ENCODE measurements at places on chromosomes 4 and X. TPM values are rescaled to one million over a fixed set of nuclear protein-coding genes. Genes with fewer than 3 reads are reported as not detected.

DNA sequence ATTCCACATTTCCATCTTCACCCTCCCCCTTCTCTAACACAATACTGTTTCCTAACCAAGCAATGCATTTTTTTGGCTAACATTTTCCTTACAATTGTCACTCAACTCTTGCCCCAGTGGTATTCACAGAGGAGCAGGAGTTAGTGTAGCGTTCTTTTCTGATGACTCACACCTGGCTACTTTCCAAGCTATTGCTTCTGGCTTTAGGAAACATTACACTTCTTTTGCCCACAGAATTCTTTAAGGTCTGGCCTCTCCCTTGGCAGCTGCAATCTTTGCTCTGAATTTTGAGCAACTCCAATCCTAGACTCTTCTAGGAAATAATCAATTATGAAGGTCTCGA, 27.5 kb upstream of the PDGFC start:
- no peak for DNase-seq
- H3K4me3 ChIP-seq, result no peak overlapping the region
- H3K4me1 ChIP-seq, result no peaks in the 10 kb centered on the region
- no peaks in the 10 kb centered on the region for H3K27me3 ChIP-seq

Gene SYTL5
- total RNA-seq, result not detected

DNA sequence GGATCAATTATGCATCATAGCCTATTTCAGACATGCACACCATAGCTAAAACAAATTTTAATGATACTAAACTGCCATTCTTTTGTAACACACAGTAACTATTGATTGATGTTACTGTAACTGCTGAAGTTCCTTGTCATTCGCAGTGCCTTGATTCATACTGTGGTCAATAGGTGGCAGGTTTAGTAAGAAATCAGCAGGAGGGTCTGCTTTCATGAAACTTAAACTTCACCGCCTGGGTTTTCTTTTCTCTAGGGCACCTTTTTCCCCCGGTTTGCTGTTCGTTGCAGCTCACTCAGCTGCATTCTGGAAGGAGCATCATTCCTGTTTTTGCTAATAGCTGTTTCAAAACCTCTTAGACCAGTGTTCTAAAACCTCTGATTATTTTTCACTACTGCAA, 88.1 kb downstream of the RPA4 start:
- peaks cover 4% of the 10 kb centered on the region for H3K36me3 ChIP-seq
- no peak overlapping the region for H3K4me3 ChIP-seq
- no peak for DNase-seq

DNA sequence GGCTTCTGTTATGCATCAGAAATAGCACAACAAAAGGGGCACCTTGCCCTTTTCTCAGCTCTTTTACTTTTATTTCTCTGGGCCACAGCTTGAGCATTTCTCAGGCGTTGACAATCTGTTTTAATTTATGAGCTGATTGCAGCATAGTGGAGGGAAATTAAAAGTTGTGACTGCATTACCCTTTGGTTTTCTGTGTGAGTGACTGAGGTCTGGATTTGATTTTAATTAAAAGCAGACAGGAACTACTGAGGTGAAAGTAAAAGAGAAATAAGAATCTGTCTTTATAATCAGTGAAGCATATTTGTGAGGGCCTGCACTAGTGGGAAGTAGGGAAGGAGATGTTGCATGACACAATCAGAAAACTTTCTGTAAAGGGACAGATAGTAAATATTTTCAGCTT, 43.4 kb upstream of the GEMIN8 start:
- H3K4me3 ChIP-seq, result no peak overlapping the region
- no peak overlapping the region for H3K27ac ChIP-seq
- H3K36me3 ChIP-seq, result no peaks in the 10 kb centered on the region

Gene RNF150
- total RNA-seq, result 0.10 TPM

DNA sequence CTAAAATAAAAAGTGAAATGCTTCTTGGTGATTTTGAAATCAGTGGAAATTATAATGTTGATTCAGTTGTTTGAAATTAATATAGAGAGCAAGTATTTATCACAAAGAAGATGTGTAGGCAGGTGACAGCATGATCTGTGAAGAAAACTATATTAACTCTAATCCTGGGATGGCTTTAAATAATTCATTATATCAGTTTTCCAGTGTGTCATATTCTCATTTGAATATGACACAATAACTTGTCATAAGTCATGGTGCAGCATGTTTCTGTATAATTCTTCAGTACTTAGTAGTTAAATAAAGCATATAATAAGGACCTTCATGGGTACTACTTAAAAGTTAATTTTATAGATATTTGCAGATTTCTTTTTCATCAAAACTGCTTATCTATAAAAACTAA, 573.6 kb downstream of the INPP4B start:
- H3K36me3 ChIP-seq, result no peaks in the 10 kb centered on the region
- H3K4me1 ChIP-seq, result peaks cover 67% of the 10 kb centered on the region
- no peak overlapping the region for H3K4me3 ChIP-seq
- H3K27me3 ChIP-seq, result no peaks in the 10 kb centered on the region
- peak overlapping the region; percentile 38 for H3K27ac ChIP-seq
- DNase-seq, result no peak

DNA sequence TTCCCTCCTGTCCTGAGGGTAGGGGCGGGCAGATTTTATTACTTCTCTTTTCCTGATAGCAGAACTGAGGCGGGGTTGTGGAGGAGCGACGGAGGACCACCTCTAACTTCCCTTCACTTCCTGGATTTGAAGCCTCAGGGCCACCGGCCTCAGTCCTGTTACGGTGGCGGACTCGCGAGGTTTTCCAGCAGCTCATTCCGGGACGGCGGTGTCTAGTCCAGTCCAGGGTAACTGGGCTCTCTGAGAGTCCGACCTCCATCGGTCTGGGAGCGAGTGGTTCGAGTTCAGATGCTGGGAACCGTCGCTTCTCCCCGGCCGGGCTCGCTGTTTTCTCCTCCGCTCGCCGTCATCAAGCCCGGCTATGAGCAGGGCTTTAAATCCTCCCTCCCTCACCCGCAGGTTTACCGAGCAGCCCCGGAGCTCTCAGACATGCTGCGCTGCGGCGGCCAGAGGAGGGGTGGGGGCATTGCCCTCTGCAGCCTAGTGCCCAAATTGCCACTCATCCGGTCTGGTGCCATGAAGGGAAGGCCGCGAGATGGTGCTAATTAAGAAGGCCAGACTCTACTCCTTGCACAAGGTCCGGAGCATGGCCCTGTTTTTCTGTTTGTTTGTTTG, 23.3 kb downstream of the HAND2 start:
- H3K4me3 ChIP-seq, result peak overlapping the region; percentile 58
- no peak overlapping the region for H3K27ac ChIP-seq
- H3K36me3 ChIP-seq, result peaks cover 3% of the 10 kb centered on the region
- no peak for DNase-seq
- H3K27me3 ChIP-seq, result peaks cover 86% of the 10 kb centered on the region
- peaks cover 32% of the 10 kb centered on the region for H3K4me1 ChIP-seq

GRCh38 chr4:93649828-93650227, 178.7 kb upstream of the ATOH1 start:
- H3K36me3 ChIP-seq, result no peaks in the 10 kb centered on the region
- no peak overlapping the region for H3K4me3 ChIP-seq
- no peaks in the 10 kb centered on the region for H3K27me3 ChIP-seq
- no peak overlapping the region for H3K27ac ChIP-seq
- DNase-seq, result no peak

DNA sequence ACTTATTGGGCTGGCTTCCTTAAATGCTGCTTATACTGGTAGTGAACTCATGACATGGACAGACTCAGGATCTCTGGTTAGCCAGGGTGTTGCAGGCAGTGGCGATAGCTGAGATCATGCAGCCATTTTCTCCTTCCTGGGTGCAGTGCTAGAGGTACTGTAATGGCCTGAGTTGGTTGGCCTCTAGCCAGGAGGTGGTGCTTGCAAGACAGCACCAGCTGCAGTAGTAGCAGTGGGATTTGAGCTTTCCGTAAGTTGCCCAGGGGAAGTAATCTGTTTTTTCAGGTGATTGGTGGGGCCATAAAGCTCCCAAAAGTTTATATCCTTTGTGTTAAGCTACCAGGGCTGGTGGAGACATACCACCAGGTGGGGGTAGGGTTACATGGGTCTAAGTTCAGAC, 45.1 kb upstream of the AADAT start:
- H3K4me1 ChIP-seq, result peaks cover 7% of the 10 kb centered on the region
- H3K36me3 ChIP-seq, result no peaks in the 10 kb centered on the region
- H3K27ac ChIP-seq, result no peak overlapping the region

Gene PLAC8
- total RNA-seq, result 48.0 TPM

Gene C4orf51
- not detected for total RNA-seq

DNA sequence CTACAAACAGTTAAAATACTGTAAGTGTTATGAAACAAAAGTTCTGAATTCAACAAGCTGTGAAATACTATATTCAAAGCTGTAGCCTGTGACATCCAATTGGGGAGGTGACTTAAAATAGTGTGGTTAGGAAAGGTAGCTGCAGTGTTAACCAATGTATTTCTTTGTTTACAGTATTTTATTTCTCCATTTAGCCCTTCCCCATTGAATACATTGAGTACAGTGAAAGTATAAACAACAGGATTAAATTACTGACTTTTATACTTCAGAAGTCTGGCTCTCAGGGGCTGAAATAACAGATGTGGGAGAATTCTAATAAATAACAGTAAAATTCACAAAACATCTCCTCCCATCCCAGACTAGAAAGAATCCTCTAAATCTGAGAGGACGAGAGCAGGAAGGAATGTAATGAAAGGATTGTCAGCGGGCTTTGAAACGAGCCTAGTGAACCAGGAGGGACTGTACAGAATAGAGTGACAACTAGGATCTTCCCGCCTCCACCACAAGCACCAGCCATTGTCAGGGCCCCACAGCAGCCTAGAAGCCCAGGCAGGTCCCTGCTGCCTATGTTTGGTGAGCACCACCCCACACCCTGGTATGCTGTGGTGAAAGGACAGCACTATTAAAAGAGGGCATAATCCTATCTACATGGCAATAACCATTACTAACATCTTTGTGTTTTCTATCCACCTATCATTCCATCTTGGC, 73.7 kb downstream of the SPCS3 start:
- no peaks in the 10 kb centered on the region for H3K4me1 ChIP-seq
- no peak overlapping the region for H3K4me3 ChIP-seq
- H3K27ac ChIP-seq, result no peak overlapping the region
- DNase-seq, result no peak
- H3K36me3 ChIP-seq, result no peaks in the 10 kb centered on the region

DNA sequence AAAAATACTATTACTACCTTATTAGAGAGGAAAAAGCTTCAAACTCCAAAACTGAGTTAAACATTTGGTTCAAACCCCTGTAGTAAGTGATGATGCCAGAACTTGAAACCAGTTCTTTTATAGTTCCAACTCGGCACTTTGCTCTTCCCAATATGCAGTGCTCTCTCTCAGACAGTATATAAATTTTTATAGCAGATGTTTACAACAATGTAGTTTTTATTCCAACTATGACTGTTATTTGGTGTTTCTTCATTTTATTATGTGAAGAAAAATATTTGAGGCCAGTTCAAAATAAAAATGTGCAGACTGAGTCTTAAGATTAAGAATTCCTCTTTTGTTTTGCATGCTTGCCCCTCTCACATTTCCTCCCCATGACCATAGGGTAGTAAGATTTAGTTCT, 2.9 kb upstream of the PPP4R3C start:
- H3K4me3 ChIP-seq, result no peak overlapping the region
- no peaks in the 10 kb centered on the region for H3K4me1 ChIP-seq
- H3K27me3 ChIP-seq, result no peaks in the 10 kb centered on the region
- no peak overlapping the region for H3K27ac ChIP-seq

DNA sequence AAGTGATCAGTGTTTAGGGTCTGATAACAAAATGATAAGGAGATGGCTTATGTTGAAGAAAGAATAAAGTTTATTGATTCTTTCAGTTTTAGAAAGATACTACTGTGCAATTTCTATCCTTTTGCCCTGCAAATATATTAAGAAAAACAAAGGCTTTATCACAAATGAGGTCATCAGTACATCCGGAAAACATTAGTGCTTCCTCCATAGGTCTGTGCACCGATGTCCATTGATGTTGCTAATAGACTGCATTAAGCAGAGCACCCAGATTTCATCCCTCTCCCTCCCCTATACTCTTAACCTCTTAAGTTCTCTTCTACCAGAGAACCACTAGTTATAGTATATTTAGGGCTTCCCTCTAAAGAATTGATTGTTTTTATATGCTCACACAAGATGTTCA, 53.7 kb upstream of the HHIP start:
- DNase-seq, result no peak
- no peaks in the 10 kb centered on the region for H3K4me1 ChIP-seq
- peaks cover 2% of the 10 kb centered on the region for H3K36me3 ChIP-seq

Gene FAT1
- total RNA-seq, result 0.07 TPM

DNA sequence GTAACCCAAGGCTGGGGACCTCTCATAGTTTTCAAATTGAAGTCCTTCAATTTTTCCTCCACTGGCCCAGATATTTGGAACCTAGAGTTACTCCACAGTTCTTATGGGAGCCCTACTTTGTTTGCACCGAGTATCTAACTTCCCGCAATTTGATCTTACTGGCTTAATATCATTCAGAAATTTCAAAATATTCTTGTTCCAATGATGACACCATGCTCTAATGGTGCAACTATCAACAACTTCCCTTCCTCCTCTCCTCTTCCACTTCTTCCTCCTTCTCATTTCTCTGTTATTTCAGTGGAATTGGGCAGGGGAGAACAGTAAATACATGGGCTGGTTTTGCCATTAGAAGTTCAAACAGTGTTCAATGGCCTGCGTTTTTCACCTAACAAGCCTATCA, 20.2 kb downstream of the PDCL2 start:
- H3K27me3 ChIP-seq, result peaks cover 6% of the 10 kb centered on the region
- H3K4me1 ChIP-seq, result peaks cover 14% of the 10 kb centered on the region
- no peak overlapping the region for H3K27ac ChIP-seq
- no peak for DNase-seq
- no peak overlapping the region for H3K4me3 ChIP-seq

- H3K27ac ChIP-seq, result no peak overlapping the region
- H3K4me1 ChIP-seq, result no peaks in the 10 kb centered on the region
- DNase-seq, result no peak
- peaks cover 22% of the 10 kb centered on the region for H3K27me3 ChIP-seq
- no peaks in the 10 kb centered on the region for H3K36me3 ChIP-seq
Measured at GRCh38 chr4:169250796-169251195, 20.0 kb downstream of the SH3RF1 start.

DNA sequence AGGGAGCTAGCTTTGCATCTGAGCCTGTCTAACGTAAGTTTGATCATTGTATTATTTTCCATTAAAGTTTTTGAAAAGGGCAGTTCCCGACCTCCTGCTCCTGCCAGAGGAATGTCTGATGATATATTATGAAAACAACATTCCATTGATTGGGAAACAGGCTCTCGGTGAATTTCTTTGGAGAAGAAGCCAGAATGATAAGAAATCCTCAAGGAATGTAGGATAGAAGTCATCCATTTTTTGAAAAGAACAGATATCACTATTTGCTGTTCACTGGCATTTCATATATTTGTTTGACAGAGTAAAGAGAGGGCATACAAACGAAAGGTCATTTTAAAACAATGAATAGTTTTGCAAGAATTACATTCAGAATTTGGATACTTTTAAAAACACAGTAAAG, 781.0 kb upstream of the HTR2C start:
- H3K27ac ChIP-seq, result no peak overlapping the region
- H3K4me1 ChIP-seq, result no peaks in the 10 kb centered on the region
- no peak for DNase-seq
- H3K36me3 ChIP-seq, result no peaks in the 10 kb centered on the region
- no peak overlapping the region for H3K4me3 ChIP-seq
- peaks cover 10% of the 10 kb centered on the region for H3K27me3 ChIP-seq

GRCh38 chr4:17329046-17329445, 182.8 kb downstream of the QDPR start:
- peaks cover 19% of the 10 kb centered on the region for H3K4me1 ChIP-seq
- no peak overlapping the region for H3K4me3 ChIP-seq

GRCh38 chrX:134891652-134892051, 99.1 kb upstream of the SMIM10 start:
- H3K27ac ChIP-seq, result no peak overlapping the region
- no peak for DNase-seq
- no peak overlapping the region for H3K4me3 ChIP-seq
- no peaks in the 10 kb centered on the region for H3K36me3 ChIP-seq
- H3K27me3 ChIP-seq, result peaks cover 6% of the 10 kb centered on the region
